ENCODE measurements at places on chromosomes 7 and 10.

GRCh38 chr10:126135177-126135576 is 238.8 kb downstream of the FANK1 start:
- DNase-seq: no peak

DNA sequence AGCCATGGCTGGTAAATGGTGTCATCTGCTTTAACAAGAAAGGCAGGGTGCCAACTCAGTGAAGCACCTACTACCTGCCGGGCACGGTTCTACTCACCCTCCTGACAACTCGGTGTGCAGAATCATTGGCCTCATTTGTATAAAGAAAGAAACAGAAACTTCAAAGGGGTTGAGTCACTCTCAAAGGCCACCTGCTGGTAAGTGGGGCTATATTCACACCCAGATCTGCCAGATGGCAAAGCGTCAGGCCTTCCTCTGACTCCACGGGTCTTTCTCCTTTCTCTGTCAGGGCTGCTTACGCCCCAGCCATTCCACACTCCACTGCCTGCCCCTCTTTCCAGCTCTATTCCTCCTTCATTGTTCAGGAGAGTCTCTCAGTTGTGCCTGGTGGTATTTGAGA is 309.2 kb downstream of the GFRA1 start:
- DNase-seq: no peak

DNA sequence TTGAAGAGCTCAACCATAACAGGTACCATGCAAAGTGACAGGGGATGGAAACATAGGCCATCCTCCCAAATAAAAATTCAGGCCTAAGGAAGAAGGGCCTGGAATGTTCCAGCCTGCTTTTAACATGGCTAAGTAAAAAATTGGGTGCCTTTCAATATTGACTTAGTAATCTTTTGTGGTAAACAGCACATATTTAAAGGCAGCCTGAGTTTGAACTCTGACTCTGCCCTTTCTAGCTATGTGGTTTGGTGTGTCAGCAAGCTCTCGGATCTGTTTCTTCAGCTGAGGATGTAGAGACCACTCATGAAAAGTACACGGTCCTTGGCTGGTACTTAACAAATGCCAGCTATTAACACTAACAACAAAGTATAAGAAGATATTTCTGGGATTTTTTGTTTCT is 191.8 kb upstream of the CDCA7L start:
- no peak for DNase-seq

DNA sequence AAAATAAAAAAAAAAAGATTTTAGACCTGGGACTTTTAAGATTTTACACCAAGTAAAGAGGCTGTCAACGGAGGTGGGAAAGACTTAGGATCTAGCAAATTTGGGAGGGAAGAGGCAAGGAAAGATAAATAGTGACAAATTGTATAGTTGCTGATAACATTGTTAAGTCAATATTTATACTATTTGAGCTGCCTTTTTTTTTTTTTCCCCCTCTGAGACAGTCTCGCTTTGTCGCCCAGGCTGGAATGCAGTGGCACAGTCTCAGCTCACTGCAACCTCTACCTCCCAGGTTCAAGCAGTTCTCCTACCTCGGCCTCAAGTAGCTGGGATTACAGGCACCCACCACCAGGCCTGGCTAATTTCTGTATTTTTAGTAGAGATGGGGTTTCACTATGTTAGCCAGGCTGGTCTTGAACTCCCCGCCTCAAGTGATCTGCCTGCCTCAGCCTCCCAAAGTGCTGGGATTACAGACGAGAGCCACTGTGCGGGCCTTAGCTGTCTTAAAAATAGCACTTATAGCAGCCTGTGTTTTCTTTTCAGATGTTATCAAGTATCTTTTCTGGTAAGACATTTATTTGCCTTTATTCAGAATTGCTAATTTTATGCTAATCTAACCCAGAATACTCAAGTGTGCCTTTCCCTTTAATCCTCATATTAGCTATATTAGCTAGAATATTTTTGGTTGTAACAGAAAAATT is 94.5 kb downstream of the MMRN2 start:
- DNase-seq: no peak

- DNase-seq: no peak
Measured at GRCh38 chr10:97356918-97357317, 22.4 kb upstream of the FRAT2 start.

DNA sequence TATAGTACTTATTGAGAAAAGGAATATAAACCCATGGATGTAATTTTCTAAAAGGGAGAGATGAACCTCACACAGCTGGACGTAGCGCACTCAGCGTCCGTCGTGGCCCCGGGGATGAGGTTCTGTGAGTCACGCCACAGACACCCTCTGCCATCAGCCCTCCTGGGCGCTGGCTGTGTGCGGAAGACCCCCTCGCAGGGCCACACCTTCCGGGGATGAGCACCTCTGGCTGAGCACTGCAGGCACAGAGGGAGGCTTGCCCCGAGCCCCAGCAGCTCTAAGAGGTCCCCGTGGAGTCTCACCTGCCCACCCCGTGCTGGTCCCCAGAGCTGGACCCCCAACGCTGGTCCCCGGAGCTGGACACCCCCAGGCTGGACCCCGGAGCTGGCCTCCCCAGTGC is 215.8 kb downstream of the PTPRN2 start:
- no peak for DNase-seq

- no peak for DNase-seq
Measured at GRCh38 chr7:85734823-85735222, 548.0 kb upstream of the SEMA3D start.

DNA sequence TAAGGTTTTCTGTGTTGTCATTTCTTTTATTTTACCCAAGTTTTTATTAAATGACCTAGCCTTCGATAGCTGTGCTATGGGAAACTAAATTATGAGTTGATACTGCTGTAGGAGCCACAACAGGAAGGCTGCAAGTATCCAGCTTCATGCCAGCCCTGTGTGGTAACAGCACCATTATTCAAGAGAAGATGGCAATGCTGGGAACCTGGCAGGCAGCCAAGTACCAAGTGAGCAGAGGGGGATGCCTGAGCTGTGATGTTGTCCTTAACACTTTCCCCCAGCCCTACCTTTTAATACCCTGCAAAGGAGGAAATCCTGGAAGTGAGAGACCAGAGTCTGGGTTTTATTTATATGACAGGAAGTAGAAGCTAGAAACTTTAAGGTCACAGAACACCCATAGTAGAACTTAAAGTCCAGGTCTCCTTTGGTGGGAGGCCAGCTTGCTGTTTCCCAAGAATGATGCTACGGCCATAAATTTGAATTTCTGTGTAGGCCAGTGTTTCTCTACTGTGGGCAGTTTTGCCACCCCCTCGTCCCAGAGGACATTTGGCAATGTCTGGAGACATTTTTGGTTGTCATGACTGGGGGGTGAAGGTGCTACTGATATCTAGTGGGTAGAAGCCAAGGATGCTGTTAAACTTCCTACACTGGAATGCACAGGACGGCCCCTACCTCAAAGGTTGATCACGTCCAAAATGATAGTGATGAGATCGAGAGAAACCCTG is 9.2 kb upstream of the ATXN7L1 start:
- no peak for DNase-seq

DNA sequence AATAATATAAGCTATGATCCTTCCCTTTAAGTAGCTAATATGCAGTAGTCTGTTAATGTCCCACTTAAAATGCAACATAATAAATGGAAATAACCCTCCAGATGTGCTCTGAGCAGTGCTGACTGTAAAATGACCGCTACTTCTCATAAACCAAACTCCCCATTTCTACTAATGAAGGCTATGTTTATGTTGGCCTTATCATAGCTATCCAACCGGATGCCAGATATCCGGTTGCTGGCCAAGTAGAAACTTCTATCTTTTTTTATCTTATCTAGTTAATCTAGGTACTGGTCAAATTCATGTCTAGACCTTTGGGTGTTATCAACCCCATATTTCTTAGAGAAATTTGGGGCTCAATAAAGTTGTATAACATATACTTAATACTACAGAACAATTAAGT is 56.6 kb downstream of the CHRM2 start:
- DNase-seq: no peak
